Caki2 (cell line): ENCODE measurements at places on chromosomes 16 and 17.

- DNase-seq, result no peak
These were observed 2.2 kb upstream of the PDP2 start for GRCh38 chr16:66878067-66878466.

GRCh38 chr17:65598746-65599145 lies 37.3 kb upstream of the AXIN2 start:
- DNase-seq, result no peak

- no peak for DNase-seq
These were observed 5.1 kb downstream of the RHBDF1 start for GRCh38 chr16:67183-67791.

- DNase-seq, result peak; percentile 27
These were observed 11.8 kb downstream of the GNAO1 start for GRCh38 chr16:56203052-56203451.

DNA sequence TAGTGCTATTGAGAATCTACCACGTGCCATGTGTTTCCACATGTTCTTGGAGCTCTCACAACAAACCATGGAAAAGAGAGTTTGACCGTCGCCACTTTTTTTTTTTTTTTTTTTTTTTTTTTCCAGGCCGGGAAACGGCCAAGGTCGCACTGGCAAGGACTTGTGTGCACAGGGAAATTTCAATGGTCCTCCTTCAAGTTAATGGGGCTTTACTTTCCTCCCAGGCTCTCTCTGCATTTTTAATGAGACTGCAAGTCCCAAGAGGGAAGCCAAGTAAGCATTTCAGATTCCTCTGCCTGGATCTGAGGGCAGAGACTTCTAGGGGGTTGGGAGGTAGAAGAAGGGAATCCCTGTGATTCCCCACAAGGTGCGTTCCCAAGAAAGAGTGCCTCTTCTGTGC lies 94.7 kb upstream of the MPHOSPH6 start:
- DNase-seq, result no peak

DNA sequence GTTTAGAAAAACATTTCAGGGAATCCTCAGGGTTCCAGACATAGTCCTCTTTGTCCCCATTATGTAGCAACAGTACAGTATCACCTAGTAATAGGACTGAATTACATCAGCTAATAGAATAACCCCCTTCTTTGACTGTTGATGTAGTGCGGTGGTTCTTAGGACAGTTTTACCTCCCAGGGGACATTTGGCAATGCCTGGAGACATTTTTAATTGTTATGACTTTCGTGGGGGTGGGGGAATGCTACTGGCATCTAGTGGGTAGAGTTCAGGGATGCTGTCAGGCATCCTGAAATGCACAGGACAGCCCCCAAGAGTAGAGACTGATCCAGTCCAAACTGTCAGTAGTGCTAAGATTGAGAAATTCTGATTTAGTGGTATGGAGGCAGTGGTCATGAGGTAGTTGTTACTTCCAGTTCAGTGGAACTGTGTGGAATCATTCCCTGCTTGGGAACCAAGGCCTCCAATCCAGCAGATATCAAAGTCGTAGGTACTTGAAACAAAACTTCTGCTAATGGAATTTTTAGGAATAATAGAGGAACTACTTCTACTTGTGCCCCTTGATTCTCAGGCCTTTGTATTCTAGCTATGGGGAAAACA lies 20.3 kb downstream of the NF1 start:
- no peak for DNase-seq

DNA sequence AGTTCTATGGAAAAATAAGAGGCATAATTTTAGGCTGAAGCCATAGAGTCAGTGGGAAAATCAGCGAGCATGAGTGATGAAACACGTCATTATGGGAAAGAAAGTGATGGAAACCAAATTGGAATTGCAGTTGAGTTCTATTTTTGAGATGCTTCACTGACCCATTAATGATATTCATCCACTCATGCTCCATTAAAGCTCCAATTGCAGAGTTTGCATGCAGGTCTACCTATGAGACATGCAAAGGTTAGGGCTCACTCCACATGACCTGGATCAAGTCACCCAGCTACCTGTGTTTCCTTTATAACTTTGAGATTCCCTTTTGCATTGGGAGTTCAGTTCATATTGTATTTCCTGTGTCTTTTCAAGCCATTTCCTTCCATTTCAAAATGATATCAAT lies 8.0 kb upstream of the KRTAP2-4 start:
- DNase-seq, result no peak

DNA sequence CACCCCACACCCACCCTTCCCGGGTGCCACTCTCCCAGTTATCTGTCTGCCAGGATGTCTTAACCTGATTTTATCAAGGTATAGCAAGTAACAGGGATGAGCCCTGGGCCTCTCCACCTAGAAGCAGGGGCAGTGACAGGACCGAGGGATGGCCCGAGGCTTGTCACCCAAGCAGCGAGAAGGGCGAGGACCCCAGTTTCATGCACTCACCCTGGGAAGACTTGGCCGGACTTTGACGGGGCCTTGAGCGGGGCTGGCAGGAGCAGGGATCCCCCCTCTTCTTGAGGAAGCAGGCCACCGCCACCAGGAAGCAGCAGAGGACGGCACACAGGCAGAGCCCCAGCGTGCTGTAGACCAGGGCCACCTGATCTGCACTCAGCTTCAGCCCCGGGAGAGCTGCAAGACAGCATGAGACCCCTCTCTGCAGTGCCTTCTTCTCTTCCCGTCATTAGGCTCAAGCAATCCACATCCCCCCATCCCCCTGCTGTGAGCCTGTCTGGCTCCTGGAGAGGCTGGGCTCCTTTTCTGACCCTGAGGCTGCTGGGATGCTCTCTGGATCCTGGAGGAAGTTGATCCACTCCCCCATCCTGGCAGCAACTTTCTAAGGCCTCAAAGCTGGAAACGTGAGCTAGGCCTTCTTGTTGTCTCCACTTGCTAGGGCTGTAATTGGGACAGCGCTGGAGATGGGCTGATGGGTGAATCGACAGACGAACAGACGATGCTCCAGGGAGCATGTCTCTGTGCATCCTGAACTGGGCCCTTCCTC lies 31.6 kb downstream of the TNFRSF13B start:
- DNase-seq, result no peak

GRCh38 chr17:81138500-81138899 lies 26.8 kb upstream of the PVALEF start:
- no peak for DNase-seq

DNA sequence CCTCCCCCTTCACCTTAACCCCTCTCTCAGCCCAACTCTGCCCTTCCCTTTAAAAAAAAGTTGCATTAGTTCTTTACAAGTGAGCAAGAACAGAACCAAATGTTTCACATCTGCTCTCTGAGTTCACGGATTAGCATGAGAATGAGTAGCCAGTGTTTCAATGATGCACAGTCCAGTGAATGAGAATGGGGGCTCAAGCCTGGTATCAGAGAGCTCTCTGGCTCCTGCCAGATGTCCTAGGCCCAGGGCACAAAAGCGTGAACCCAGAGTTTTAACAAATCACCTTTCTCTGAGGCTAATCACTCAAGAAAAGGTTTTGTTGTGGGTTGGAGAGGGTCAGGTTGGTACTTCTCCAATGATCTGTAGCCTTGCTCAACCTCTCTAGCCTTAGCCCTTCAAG lies 41.5 kb upstream of the HS3ST3A1 start:
- no peak for DNase-seq

- DNase-seq, result no peak
These were observed 226.0 kb downstream of the TOX3 start for GRCh38 chr16:52320930-52321439.

GRCh38 chr17:52524096-52524637 lies 365.7 kb upstream of the CA10 start:
- DNase-seq, result no peak

DNA sequence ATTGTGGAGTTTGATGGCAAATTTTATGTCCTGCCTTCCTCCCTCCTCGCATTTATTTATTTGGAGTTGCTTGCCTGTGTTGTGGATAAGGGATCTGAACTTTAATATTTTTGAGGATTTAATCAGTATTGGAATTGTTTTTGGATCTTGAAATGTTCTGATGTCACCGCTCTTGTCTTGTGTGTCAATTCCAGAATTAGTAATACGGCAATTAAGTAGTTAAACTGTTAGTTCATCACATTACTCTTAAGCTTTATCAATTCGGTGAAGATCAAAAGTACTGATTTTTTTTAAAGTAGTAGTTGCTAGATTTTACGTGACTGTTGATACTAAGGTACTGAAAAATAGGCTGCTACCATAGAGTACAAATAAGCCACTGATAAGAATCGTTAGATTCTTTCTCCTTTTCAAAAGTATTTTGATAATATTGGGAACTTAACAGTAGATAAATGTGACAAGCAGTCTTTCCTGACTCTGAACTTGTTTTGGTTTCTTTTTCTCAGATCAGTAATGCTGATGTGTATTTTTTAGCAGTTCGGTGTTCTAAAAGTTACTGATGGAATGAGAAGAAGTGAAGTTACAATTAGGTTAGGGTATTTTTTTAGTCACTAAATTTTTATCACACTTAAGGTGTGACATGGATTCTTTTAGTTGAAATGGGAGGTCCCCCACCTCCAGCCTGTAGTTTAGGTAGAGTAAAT lies 2.0 kb downstream of the RBBP6 start:
- no peak for DNase-seq

GRCh38 chr16:55592306-55592705 lies 25.8 kb downstream of the CAPNS2 start:
- DNase-seq, result no peak

DNA sequence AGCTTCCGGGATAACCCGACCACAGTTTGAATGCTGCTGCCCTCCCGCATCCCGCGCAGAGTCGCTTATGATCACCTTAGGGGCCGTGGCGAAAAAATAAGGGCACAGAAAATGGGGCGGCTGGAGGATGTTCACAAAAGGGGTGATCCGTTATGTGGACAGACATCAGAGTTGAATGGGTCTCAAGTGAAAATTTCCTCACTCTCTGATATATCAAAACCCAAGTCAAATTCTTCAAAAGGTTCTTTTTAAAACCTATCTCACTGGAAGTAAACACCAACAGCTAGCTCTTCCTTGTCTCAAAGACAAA lies 400 bp upstream of the CEP112 start:
- DNase-seq, result no peak

DNA sequence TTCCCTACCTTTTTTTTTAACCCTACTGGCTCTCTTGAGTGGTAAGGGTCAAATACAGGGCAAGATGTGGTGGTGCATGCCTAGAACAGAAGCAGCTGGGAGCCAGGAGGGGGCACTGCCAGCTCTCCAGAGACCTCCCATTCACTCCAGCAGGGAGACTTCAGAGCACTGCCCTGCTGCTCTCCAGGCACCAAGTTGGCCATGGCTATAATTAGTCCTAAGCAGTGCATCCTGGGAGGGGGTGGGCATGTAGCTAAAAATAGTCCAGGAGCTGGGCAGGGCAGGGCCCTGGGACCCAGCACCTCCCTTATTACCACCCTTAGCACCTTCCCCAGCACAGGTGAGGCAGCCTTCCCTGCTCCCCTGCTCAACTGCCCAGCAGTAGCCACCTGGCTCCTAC lies 3.5 kb downstream of the CORO6 start:
- peak; percentile 48 for DNase-seq

GRCh38 chr16:88673716-88674379 lies 11.0 kb upstream of the MVD start:
- DNase-seq, result no peak

- peak; percentile 43 for DNase-seq
These were observed 2.7 kb downstream of the MSL1 start for GRCh38 chr17:40124279-40125141.

- DNase-seq, result peak; percentile 73
These were observed 1.7 kb downstream of the MYOCD start for GRCh38 chr17:12667299-12667958.

DNA sequence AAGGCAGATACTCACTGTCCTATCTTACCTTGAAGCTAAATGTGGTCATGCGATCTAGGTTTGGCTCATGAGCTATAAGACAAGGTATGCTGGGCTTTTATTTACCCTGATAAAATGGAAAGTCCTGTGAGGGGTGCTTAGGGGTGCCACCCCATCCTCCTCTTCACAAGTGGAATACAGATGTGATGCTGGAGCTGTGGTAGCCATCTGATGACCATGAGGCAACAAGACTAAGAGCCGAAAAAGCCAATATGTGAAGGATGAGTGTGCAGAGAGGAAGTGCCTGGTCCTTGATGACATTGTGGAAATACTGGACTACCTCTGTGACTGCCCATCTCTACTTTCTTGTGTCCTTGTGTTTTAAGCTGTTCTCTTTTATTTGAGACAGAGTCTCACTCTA lies 58.1 kb upstream of the TMC5 start:
- no peak for DNase-seq

GRCh38 chr16:74991593-74992403 lies 6.9 kb upstream of the WDR59 start:
- peak; percentile 28 for DNase-seq

DNA sequence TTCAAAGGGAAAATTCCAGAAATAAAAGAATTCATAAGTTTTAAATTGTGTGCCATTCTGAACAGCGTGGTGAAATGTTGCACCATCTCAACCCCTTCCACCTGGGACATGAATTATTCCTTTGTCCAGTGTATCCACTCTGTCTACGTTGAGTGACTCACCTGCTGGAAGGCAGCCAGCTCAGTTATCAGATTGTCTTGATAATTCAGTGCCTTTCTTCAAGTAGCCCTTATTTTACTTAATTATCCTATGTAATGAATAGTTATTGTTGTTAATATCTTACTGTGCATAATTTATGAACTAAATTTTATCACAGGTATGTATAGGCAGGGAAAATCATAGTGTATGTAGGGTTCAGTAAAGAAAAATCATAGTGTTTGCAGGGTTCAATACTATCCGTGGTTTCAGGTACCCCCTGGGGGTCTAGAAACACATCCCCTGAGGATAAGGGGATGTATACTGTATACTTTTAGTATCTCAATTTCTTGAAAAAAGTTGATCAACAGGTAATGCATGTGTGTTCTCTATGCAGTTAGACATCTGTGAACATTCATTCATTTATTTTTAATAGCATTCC lies 7.7 kb upstream of the PCTP start:
- peak; percentile 51 for DNase-seq

DNA sequence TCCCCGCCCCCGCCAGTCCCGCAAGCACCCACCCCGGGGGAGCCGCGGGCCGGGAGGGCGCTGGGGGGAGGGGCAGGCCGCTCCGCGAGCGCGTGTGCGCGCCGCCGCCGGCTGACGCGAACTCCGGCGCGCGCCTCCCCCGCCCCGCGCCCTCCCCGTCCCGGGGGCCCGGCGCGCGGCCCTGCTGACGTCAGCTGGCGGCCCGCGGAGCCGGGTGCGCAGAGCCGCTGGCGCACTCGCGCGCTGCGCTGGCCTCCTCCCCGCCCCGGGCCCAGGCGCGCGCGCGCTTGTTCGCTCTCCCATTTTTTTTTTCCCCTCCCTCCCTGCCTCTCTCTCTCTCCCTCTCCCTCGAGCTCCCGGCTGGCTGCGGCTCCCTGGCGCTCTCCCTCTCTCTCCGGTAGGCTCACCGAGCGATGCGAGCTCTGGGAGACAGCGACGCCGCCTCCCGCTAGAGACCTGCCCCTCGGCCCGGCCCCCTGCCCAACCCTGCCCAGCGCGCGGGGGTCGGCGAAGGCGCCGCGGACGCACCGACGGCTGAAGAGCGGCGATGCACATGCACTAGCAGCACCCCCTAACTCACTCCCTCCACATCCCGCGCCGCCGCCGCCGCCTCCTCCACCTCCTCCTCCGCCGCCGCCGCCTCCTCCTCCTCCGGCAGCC lies at the start of gene GNAO1:
GNAO1 (plus strand) TSS at position 334 of the 660 bp plus-strand sequence. CDS start 747 bp downstream, outside the sequence.
- peak; percentile 74 for DNase-seq

DNA sequence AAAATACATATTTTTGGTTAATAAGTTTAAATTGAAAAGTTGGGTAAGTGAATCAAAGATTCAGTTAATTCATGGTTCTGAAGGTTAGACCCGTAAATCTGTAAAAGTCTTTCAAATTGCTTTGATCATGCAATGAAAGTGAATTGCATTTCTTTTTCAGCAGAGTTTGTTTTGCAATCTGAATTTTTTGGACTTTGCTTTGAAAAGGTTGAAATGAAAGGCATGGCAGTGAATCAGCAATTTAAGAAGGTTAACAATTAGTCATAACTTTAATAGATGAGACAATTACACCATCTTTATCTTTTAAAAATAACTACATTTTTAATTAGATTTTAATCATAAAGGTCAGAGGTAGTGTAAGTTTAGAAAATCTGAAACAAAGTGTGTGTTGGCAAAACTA lies 310.9 kb upstream of the KCNJ16 start:
- DNase-seq, result no peak
